Fibroblast of lung (primary cell): ENCODE measurements at places on chromosomes 13 and 19. TPM values are rescaled to one million over a fixed set of nuclear protein-coding genes. Genes with fewer than 3 reads are reported as not detected.

- DNase-seq, result no peak
These were observed 37.6 kb upstream of the RNF113B start for GRCh38 chr13:98214707-98215106.

DNA sequence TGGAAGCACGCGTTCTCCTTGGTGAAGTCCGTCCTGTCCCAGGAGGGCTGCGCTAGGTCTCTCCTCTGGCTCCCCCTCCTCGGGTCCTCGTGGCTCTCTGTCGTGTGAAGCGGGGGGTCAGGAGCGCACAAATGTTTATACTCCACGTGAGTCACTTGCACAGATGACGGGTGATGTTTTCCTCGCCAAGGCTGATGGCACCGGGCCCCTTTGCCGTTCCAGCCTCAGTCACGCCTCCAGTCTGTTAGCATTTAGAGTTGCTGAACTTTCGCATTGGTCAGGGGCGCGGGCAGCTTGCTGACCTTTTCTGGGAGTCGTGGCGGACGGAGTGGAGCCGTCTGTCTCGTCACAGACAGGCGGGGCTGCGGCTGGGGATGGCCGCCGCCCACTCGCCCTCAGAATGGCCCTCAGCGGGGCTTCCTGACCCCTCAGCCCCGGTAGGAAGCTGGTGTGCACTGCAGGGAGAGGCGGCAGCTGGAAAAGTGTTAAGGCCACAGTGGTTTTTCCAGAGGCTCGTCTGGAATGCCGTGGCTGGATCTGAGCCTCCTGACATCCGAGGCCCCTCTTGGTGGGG is 13.7 kb downstream of the KLHL26 start:
- peak; percentile 81 for DNase-seq

GRCh38 chr19:1047696-1048147 is 7.8 kb downstream of the ABCA7 start:
- DNase-seq, result no peak

- DNase-seq, result no peak
These were observed 53.8 kb downstream of the KCTD12 start for GRCh38 chr13:76832258-76832988.

GRCh38 chr13:69458013-69458412 is 649.6 kb upstream of the ATXN8OS start:
- no peak for DNase-seq

GRCh38 chr13:109140054-109140453 is 510.6 kb downstream of the MYO16 start:
- no peak for DNase-seq

GRCh38 chr13:52383366-52383765 is 22.6 kb downstream of the THSD1 start:
- no peak for DNase-seq

DNA sequence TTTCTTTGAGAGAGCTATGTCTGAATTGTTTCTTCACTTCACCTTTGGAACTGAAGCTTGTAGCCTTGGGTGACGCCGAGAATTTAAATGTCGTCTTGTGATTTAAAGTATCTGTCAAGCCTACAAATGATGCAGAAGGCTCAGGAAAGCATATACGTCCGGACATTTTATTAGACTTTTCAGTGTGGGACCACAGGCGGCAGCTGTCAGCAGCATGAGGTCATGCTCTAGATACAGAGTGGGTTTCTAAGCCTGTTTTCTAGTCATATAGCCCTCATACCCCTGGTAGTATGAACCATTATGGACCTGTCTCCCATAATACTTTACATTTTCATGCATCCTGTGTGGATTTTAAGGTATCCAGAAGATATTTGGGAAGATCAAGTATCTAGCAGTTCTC is 212.3 kb downstream of the ATP8A2 start:
- no peak for DNase-seq

DNA sequence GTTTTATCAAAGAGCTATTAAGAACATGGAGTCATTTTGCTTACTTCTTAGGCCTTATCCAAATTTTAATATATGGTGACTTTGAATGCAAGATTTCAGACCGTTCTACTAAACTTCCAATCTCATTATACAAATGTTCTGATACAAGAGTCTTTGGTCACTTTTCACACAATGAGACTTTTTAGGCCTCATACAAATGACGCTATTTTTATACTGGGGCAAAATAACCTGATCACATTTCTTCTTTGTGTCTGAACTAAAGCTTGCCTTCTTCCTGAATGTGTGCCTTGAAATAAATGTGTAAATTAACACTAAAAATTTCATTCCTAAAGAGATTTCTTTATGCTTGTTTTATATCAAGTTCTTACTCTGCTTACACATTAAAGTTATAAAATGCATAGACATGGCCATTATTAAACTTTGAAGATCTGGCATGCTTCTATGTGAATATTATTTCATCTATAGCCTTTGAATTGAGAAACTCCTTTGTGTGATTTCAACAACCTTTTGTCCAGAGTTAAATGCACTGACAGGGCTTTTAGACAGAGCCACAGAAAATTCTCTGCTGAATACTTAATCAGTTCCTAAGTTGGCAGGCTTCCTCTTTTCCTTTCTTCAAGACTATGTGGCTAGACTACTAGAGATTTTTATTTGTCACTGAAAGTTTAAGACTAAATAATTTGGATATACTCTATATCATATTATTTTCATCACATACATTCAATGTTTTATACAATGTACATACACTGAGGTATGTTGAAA is 86.1 kb downstream of the EDNRB start:
- DNase-seq, result peak; percentile 34

GRCh38 chr13:24764276-24764630 is 284 bp downstream of the RNF17 start:
- no peak for DNase-seq

GRCh38 chr13:97344265-97345175 is 89.4 kb upstream of the RAP2A start:
- peak; percentile 41 for DNase-seq

Gene BRME1
- 0.51 and 0.83 TPM in 2 replicates for total RNA-seq

DNA sequence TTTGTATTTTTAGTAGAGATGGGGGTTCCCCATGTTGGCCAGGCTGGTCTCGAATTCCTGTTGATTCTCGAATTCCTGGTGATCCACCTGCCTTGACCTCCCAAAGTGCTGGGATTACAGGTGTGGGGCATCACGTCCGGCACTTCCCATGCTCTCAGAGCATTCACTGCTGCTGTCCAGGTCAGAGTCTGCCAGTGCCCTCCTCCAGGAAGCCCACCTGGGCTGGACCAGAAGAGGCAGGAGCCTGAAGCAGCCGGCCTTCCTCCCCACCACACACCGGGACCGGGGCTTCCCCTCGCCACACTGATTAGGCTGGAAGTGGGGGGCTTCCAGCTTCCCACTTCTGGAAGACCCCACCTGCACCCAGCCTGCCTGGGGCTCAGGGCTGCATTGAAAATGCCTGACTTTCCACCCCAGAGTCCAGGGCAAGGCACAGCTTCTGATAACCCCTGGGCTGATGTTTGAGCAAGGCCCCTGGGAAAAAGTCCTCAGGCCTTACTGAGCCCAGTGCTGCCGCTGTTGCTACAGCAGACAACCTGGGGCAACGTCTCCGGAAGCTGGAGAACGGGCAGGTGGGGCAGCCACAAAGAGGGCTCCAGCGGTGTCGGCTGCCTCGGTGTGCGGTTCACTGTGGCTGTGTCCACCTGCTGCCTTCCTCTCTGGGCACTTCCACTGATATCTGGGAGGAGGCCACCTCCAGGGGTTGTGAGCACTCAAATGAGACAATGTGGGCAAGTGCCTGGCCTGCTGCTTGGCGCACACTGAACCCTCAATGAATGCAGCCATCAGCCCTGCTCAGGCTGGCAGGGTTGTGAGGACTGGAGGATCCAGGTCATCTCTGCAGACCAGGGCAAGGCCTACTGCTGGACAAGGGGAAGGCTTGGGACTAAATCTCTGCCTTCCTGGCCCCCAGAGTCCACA is 22.6 kb downstream of the CEBPA start:
- DNase-seq, result no peak
